ENCODE measurements at places on chromosomes 1 and 21.

DNA sequence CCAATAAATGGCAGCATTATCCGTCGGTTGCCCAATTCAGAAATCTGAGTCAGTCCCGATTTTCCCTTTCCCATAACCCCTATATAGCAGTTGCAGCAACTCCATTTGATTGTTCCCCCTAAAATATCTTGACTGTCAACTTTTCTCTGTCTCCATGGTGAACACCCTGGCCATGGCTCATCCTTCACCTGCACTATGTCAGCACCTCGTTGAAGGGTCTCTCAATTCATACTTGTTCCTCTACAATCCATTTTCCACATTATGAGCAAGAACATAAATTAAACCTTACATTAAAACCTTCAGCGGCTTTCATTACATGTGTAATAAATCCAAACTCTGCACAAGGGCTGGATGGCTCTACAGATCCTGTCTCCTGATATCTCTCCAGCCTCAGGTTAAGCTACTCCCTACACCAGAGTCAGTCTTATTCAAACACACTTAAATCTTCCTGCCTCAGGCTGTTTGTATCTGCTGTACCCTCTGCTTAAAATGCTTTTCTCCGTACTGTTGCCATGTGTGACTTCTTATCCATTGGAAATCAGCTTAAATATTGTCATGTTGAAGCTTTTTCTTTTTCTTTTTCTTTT lies 87.3 kb downstream of the BACH1 start:
- DNase-seq = no peak

- DNase-seq = no peak
These were observed 230.5 kb downstream of the SPATA17 start for GRCh38 chr1:217861658-217862057.

DNA sequence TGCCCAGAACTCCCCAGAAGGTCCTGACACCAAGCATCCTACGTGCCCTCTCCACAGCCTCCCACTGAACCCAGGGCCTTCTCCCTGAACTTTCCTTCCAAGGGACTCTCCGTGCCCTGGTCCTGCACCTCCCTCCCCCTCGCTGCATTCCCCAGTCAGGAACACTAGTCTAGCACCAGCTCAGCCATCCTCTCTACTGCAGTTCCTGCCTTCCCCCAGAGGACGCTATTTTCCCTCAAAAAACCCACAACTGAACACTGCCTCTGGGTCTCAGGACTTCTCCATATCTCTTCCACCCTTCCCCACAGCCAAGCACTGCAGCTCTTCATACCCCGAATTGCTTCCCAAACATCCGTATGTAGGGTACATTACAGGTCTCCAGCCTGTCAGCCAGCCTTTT lies 12.6 kb upstream of the ARTN start:
- no peak for DNase-seq

DNA sequence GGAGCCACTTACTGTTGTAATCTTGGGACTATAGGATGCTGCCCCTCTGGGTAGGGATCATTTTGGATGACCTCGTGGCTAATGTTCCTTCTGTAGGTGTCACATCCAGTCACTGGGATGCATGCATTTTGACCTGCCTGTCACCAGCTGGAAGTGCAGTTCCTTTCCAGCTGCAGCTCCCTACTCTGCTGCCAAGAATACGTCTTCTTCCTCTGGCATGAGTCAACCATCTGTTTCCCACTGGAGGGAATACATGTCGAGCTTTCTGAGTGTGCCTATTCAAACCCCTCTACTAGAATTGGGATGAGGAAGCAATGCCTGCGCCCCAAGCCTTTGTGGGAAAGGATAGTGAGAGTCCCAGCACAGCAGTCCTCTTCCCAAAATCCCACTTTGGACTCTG lies 415.5 kb upstream of the ADAMTS5 start:
- no peak for DNase-seq

GRCh38 chr1:77950873-77951272 lies 28.0 kb downstream of the FUBP1 start:
- DNase-seq = no peak

DNA sequence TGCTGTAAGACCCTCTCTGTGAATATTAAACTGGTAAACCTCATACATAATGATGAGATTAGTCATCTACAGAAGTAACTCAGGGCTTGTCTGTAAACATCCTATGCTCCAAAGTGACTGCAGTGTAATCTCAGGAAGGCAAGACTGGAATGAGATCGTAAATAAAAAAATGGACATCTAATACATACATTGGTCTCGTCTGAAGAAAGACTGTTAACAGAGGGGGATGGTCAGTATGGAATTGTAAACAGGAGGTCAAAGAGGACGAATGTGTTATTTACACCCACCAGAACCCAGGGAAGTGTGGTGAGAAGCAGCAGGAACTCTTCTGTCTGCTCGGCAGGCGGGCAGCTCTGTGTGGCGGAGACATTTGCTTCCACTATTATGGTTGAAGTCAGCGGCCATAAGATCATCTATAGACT lies 51.4 kb downstream of the DISC1 start:
- no peak for DNase-seq

DNA sequence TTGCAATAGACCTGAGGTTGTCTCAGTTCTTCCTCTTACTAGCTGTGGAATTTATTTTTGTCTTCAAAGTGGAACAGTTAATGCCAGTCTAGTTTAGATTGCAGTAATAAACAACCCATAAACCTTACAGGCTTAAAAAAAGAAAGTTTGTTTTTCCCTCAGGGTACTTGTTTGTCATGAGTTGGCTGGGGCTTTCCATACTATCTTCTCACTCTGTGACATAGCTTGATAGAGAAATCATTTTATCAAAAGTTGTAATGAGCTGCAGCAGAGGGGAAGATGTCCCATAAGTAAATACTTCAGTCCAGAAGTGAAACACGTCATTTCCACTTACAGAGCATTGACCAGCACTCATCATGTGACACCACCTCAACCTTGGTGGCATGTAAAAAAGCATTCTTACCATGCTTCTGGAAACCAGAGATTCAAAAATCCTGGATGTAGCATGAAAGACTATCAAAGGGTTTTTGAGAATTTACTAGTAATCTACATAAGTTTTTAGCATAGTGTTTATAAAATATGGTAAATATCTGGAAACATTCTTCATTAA lies 62.8 kb upstream of the COL11A1 start:
- no peak for DNase-seq

- DNase-seq = no peak
These were observed 58.5 kb downstream of the FOXO6 start for GRCh38 chr1:41419584-41420295.
